Effector CD4-positive, alpha-beta T cell (primary cell): ENCODE measurements at places on chromosomes 7 and 10.
A peak's percentile ranks its signal among the peaks of the same experiment; 100 is the strongest.

- DNase-seq = no peak
Measured at GRCh38 chr7:30785786-30786185, 14.6 kb downstream of the MINDY4 start.

DNA sequence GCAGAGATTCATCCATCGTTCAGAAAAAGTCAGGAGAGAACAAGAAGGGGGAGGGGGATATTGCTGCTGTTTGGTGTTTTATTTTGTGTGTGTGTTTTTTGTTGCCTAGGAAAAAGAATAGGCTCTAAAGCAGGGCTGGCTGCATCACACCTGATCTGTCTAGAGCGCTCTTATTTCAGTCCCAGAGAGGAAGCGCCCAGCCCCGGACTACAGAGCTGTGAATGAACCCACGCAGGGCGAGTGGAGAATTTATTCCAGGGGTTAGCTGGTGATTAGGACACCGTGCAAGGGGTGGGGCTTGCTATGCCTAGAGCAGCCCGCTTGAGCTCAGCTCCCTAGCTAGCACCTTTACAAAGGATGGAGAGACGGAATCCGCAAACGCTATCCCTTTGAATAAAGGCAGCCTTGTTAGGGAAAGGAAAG is 621 bp upstream of the FAM13C start:
- no peak for DNase-seq

GRCh38 chr10:101258179-101258885 is 29.1 kb upstream of the LBX1 start:
- DNase-seq = no peak

DNA sequence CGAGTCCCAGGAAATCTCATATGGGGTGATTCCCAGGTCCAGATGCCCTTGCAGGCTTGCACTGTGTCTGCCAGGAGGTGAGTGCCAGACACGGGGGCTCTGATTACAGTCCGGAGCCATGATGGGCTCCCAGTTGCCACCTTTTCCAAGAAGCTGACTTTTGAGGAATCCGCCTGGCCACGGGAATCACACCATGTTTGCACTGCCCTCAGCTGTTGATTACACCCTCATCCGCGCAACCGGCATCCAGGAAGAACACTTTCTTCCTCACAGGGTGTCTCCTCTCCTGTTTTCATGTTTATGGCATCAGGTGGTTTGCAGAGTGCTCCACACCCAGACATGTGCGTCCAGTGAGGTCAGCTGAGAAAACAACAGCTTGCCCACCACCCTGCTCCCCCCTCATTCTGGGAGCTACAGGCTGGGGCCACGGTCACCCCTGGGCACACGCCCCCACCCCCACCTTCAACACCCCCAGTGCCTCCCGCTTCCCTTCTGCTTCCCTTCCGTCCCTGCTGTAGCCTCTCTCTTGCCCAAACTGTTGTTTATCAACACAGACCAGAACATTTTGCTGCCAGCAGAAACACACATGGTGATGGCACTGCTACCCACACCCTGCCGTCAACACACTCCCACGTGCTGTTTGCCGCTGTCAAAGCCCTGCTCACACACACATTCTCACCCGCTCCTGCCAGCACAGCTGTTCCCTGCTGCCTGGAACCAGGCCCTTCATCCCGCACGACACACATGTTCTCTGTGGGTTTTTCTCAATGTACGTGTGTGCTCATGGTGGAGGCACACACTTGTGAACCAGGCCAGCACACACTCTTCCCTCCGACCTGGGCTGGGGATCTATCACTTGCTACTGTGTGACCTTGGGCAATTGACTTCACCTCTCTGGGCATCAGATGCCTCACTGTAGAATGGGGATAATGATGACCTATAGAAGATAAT is 35.8 kb downstream of the DDIT4 start:
- DNase-seq = no peak

- DNase-seq = no peak
Measured at GRCh38 chr7:150516956-150517745, 2.5 kb downstream of the GIMAP7 start.

- no peak for DNase-seq
Measured at GRCh38 chr10:113695691-113696090, 16.0 kb downstream of the CASP7 start.

GRCh38 chr10:79128923-79129305 is 60.1 kb downstream of the ZMIZ1 start:
- DNase-seq = no peak

- no peak for DNase-seq
Measured at GRCh38 chr10:10605551-10606081, 412.1 kb upstream of the CELF2 start.

- DNase-seq = no peak
Measured at GRCh38 chr7:80472491-80473200, 39.2 kb downstream of the GNAT3 start.

GRCh38 chr10:76150876-76151288 is 719.5 kb downstream of the LRMDA start:
- no peak for DNase-seq

- DNase-seq = no peak
Measured at GRCh38 chr7:103626776-103627175, 180.8 kb upstream of the SLC26A5 start.

DNA sequence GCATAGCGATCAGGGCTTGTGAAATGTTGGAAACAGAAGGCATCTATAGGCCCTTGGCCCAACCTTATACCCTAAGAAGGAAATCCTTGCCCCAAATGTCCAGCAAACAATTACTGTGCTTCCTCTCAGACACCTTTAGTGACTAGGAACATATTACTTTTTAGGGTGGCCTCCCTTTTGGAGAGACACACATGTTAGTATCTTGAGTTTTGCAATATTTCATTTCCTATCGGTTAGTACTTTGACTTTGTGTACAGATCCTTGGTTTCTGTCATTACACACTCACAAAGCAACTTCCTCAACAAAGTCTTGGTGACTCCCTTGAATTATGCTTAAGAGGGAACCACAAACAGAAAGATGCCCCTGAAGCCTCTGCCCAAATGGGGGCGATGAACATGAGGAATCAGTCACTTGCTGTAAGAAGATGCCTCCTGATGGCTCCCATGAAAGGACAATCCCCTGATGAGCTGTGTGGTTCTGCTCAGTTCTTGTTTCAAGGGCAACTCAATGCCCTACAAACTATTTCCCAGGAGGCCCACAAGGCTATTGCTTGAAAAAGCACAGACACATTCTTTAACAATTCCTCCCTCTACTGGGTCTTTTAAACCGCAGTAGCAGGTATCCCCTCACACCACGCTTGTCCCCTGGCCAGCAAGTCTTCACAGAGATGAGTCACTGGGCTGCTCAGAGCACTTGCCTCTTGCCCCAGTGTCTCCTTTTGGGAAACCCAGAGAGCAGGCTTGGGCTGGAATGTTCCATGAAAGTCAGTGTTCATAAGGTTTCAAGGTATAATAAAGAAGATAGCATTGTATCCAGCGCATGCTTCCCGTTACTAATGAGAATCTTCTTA is 196.2 kb downstream of the FANK1 start:
- DNase-seq = no peak

DNA sequence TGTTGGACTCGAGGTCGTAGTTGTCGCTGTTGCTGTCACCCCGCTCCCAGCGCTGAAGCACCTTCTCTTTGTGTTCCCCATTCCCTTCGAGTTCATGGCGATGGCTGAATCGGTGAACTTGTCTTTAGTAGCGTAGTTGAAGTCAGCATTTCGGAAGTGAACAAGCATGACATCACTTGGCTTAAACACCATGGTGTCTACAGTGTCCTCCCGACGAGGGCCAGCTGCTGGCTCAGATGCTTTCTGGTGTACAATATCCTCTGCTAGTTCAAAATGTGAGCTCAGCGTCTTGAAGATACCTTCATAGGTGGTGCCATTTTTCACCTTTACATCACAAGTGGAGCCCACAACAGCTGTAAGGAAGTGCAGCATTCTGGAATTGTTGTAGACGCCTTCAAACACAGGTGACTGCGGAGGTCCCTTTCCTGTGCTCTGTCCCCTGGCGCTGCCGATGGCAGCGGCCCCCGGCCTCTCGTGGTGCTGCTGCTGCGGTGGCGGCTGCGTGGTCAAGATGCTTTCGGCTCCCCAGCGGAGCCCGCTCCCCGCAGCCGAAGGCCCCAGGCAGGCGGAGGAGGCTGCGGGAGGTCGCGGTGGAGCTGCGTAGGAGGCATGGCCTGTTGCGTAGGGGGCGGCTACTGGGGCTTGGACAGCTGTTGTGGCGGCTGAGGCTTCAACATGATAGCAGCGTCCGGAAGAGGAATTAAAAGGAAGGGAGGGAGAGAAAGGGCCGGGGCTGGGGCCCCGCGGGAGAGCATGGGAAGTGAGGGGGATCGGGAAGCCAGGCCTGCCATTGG is 59.3 kb downstream of the ANKMY2 start:
- DNase-seq = no peak

GRCh38 chr10:125868372-125868975 is 12.6 kb downstream of the DHX32 start:
- DNase-seq = no peak

- no peak for DNase-seq
Measured at GRCh38 chr7:31465285-31465684, 48.6 kb upstream of the ITPRID1 start.

DNA sequence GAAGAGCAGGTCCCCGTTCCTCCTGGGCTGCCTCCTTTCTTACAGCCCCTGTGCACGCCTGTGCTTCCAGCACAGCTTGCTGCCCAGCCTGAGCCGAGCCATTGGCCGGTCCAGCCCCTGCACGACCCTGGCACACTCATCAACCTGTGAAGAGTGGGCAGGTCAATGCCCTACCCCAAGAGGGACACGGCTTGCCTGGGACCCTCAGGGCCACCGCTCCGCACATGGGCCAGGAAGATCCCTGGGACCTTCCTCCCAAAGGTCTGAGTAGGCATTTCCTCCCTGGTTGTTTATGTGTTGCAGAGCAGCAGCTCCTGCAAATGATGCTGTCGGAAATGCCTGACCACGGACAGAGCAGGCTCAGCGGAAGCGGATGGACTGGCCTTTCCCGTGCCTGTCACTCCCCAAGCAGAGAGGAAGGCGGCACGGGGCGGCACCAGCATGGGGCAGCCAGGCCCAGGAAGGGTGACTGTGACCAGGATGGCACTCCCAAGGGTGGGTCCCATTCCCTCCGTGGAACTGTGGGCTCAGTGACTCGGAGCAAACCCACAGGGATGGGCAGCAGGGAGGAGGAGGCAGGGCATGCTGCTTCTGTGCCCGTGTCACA is 252.5 kb downstream of the TNS3 start:
- no peak for DNase-seq

- no peak for DNase-seq
Measured at GRCh38 chr7:1671594-1672451, 1.7 kb downstream of the ELFN1 start.

DNA sequence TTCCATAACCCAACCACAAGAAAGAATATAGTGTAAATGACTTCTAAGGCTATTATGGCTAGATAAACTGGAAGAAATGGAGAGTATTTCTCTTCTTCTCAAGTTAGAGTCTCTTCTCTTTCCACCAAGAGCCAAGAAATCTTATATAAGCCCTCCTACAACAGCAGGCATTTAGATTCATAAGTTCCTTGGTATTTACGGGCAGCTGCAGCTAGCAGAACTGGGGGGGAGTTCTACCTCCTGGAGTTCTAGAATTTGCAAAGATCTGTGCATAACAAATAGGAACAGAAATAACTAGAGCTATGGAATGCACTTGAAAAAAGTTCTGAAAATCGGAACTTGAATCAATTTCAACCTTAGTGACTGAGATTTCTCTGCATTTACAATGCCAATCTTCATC is 715.2 kb upstream of the GRM3 start:
- no peak for DNase-seq

GRCh38 chr10:67779465-67780203 is 58.4 kb downstream of the DNAJC12 start:
- peak; percentile 76 for DNase-seq

DNA sequence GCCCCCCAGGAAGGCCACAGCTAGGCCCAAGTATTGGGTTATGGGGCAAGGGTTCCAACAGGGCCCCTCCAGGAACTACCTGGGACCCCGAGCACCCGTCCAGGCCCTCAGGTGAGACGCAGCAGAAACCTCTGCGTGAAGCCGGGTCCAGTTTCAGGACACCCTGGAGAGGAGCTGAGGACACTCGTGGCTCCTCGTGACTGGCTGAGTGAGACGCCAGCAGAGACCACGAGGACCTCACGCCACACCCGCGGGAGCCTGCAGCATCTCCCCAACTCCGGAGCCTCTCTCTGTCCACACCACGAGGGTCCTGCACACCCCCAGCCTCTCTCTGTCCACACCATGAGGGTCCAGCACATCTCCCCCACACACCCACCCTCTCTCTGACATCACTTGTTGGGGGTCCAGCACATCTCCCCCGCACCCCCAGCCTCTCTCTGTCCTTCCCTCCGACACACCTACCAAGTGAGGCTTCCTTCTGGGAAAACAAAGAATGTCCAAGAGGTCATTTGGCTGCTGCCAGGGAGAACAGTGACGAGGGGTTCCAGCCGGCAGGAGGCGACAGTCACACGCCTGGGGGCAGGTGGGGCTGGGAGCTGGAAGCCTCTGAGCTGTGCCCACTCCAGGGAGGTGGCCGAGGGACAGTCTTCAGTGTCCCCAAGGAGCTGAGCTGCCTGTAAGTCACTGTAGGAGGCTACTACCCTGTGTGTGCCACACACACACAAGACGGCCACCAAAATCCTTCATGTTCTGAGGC is 46.1 kb upstream of the PPP2R2D start:
- no peak for DNase-seq

- no peak for DNase-seq
Measured at GRCh38 chr7:23662124-23662983, 17.6 kb upstream of the FAM221A start.

DNA sequence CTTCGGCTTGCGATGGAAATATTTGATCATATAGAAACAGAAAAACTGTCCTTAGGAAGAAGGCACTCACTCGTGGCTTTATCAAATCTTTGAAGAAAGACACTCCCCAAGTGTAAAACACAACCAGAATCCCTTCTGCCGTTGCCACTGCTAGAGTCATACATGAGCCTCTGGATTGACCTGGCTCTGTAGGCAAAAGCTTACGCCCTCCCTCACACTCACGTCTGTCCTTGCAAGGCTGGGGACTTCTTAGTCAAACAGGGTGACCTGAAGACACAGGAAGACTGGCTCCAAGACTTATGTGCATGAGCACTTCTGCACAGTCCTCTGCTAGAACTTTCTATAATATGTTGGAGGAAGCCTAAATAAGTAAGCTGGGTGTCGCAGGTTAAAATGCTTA is 135.4 kb upstream of the MDFIC start:
- no peak for DNase-seq

- DNase-seq = no peak
Measured at GRCh38 chr10:43120929-43121314, 17.3 kb upstream of the CSGALNACT2 start.

- no peak for DNase-seq
Measured at GRCh38 chr10:77248104-77248790, 389.4 kb downstream of the KCNMA1 start.

DNA sequence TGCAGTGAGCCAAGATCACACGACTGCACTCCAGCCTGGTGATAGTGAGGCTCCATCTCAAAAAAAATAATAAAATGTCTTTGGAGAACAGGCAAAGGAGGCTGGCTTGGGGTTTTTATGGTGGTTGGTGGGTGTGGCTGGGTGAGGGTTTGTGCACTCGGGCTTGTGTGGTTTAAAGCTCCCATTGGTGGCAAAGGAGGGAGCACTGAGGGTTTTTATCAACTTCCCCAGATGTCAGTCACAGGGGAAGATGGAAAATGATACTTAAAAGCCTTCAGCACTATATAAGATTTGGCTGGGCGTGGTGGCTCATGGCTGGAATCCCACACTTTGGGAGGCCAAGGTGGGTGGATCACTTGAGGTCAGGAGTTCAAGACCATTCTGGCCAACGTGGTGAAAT is 16.3 kb upstream of the RNF216 start:
- no peak for DNase-seq
